ENCODE measurements at places on chromosomes 5 and 9.

- no peak for DNase-seq
Observed at GRCh38 chr5:123116757-123117156, 27.7 kb downstream of the PRDM6 start.

DNA sequence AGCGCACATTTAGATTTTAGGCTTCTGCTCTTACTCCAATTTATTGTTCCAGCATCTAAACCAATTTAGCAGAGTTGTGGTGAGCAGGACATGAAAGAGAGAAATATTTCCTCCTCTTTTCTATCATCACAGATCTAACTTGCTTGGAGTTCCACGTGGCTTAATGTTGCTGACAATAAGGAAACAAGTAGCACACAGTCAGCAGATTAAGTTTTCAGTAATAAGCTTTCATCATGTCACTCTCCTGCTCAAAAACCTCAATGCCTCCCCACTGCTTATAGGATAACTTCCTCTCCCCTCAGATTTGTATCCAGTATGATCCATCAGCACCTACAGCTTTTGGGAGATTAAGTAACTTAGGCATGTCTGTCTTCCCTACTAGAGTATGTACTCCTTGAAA is 10.4 kb upstream of the SSBP2 start:
- no peak for DNase-seq

DNA sequence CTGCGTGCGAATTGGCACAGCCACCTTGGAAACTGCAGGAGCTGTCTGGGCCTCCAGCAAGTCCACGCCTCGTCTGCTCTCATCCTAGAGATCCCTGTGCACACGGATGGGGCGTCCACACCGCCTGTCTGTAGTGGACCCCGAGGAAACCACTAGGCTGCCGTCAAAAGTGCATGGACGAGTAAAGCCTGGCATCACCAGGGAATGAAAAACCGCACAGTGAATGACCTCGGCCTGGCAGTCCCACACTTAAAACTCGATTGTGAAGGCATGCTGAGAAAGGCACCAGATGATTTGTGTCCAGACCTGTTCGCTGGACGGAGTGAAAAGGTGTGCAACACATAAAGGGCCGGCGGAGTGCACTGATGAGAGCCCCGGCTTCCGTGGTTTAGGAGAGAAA is 50.8 kb downstream of the MRPL36 start:
- no peak for DNase-seq

DNA sequence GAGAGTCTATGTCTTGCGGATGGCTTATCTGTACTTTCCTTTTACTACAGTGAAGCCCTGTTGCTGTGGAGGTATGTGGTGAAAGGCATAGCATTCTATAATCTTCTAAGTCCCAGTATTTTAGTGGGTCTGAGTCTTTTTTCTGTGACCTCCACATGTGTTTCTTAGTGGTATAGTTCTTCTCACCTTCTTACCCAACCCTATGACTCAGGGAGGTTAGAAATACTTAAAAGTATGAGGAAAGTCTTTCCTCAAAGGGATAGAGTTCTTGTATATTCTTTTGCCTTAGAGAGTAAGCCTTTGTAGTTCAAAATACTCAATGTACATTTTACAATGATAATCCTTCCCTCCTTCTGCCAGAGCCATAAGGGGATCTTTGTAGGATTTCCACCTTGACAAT is 621.9 kb upstream of the CTNND2 start:
- no peak for DNase-seq

GRCh38 chr5:172078726-172079345 is 72.4 kb upstream of the FBXW11 start:
- no peak for DNase-seq

DNA sequence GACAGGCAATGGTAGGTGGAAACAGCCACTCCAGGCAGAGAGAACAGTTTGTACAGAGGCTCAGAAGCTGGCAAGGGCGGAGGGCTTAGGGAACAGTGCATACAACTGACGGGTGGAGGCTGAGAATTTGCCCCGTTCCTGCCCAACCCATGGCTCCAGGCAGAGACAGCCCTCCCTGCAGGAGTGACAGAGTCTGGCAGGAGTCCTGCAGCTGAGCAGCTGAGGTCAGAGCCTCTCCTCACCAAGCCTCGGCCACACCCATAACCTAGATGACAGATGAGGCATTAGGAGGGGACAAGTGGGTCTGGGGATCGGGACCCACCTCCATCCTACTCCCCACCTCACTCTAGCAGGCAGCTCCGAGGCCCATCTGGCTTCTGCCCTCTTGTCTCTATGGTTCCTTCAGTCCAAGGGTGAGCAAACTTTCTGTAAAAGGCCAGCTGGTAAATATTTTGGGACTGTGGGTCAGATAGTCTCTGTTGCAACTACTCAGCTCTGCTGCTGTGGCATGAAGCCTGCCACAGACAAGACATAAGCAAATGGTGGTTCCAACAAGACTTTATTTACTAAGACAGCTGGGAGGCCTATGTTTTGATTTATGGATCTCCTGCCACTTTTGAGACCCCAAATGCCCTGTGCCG is 83.7 kb downstream of the SH3TC2 start:
- DNase-seq: no peak

GRCh38 chr9:25415718-25416117 is 262.5 kb downstream of the TUSC1 start:
- DNase-seq: no peak

- DNase-seq: no peak
Observed at GRCh38 chr5:54757541-54757940, 227.9 kb downstream of the ESM1 start.

- DNase-seq: peak; percentile 74
Observed at GRCh38 chr5:137734962-137735554, 831 bp downstream of the KLHL3 start.

- DNase-seq: no peak
Observed at GRCh38 chr5:83345423-83345822, 126.1 kb upstream of the VCAN start.

- peak; percentile 38 for DNase-seq
Observed at GRCh38 chr9:138105561-138106505, 228.3 kb downstream of the CACNA1B start.

DNA sequence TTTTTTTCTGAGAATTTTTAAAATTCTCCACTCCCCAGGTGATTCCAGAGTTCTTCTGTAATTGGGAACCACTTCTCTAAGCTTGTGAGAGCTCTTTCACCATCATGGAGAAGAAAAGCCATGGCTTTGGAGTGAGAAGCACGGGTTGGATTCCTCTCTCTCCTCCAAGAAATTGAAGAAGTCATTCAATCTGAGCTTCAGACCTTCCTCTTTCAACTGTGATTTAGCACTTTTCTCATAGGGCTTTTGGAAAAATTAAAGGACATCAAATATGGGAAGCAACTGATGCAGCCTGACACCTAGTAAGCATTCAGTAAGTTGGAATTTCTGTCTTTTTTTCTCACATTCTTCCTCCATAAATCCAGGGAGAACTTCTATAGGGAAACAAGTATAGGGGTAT is 580.4 kb upstream of the KLF4 start:
- no peak for DNase-seq

- DNase-seq: no peak
Observed at GRCh38 chr9:1490341-1491232, 440.4 kb downstream of the DMRT2 start.

- peak; percentile 92 for DNase-seq
Observed at GRCh38 chr5:151115272-151115905, 34.6 kb upstream of the TNIP1 start.

GRCh38 chr5:22889720-22890119 is 36.6 kb upstream of the CDH12 start:
- no peak for DNase-seq

- no peak for DNase-seq
Observed at GRCh38 chr9:114470581-114470980, 34.7 kb downstream of the WHRN start.

DNA sequence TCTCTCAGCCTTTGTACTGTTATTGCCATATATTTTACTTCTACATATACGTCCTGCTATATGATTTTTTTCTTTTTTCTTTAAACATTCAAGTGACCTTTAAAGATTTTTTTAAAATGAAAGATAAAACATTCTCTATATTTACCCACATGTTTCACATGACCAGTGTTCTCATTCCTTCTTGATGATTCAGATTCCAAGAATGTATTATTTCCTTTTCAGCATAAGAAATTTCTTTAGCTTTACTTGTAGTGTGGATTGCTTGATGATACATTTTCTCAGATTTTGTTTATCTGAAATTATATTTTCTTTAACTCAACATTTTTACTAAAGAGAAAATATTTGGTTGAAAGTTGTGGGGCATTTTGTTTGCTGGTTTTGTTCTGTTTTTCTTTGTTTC is 792.1 kb downstream of the BRINP1 start:
- DNase-seq: no peak

DNA sequence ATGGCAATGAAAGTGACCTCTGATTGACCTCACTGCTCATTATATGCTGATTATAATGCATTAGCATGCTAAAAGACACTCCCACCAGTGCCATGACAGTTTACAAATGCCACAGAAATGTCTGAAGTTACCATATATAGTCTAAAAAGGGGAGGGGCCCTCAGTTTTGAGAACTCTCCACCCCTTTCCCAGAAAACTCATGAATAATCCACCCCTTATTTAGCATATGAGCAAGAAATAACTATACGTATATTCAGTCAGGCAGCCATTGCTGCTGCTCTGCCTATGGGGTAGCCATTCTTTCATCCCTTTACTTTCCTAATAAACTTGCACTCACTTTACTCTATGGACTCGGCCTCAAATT is 163.1 kb downstream of the ESM1 start:
- no peak for DNase-seq

DNA sequence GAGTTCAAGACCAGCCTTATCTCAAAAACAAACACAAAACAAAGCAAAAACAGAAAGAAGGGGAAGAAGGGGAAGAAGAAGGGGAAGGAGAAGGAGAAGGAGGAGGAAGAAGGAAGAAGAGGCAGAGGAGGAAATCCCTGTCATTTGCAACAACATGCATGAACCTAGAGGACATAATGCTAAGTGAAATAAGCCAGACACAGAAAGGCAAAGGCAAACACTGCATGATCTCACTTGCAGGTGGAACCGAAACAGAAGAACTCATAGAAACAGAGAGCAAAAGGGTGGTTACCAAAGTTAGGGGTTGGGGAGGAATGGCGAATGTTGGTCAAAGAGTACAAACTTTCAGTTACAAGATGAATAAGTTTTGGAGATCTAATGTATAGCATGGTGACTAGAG is 135.4 kb downstream of the UGCG start:
- DNase-seq: no peak

- DNase-seq: no peak
Observed at GRCh38 chr9:122827761-122828093, 661 bp downstream of the PDCL start.

DNA sequence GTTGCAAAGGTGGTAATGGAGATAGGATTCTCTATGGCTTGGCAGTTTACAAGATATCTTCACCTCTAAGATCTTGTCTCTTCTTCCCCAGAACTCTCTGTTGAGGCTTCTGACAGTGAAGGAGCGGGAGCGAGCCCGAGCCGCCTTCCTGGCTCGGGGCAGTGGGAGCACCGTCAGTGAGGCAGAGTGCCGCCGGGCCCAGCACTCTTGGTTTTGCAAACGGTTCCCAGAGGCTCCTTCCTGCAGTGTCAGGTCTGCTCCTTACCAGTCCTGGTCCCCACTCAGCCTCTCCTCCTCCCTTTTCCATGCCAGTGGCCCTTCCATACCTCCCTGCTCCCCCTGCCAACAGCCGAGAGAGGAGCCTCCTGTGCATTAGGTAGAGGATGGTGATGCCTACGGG is 12.6 kb upstream of the DNAJB5 start:
- DNase-seq: no peak

- no peak for DNase-seq
Observed at GRCh38 chr5:54915466-54916027, 69.8 kb downstream of the ESM1 start.

DNA sequence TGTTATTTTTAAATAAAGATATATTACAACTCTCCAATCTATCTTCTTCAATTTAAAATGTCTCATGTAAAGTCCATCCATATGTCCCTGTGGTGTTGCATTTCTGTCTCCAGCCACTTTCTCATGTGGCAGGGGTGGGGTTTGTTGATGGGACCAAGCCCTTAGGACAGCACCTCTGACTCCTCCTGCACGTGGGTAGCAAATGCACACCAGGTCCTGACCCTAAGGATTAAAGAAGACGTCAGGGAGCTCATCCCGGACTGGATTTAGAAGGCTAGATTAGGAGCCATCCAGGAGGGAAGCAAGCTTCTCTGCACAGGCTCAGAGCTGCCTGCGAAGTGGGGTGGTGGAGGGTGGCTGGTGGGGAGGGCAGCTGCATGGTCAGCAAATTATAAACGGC is 38.9 kb upstream of the FAM120AOS start:
- no peak for DNase-seq

GRCh38 chr5:58631895-58632294 is 49.0 kb downstream of the RAB3C start:
- DNase-seq: no peak

Measured in activated CD4-positive, alpha-beta T cell treated with anti-CD3 and anti-CD28 coated beads, Interleukin-2, amount 10 ng/mL, durations not matched to agents 24 days and 14 days (primary cell).